CD8-positive, alpha-beta memory T cell (primary cell): ENCODE measurements at places on chromosomes 5 and 9.

GRCh38 chr5:163503106-163504078, 2.0 kb upstream of the MAT2B start:
- no peaks in the 10 kb centered on the region for H3K27me3 ChIP-seq
- H3K4me3 ChIP-seq = peak overlapping the region; percentile 61

- H3K4me3 ChIP-seq = no peak overlapping the region
- no peaks in the 10 kb centered on the region for H3K4me1 ChIP-seq
- H3K36me3 ChIP-seq = no peaks in the 10 kb centered on the region
- H3K27ac ChIP-seq = no peak overlapping the region
These were observed 106.5 kb upstream of the SIMC1 start for GRCh38 chr5:176131771-176132170.

GRCh38 chr5:98187945-98188344, 585.5 kb upstream of the RGMB start:
- no peaks in the 10 kb centered on the region for H3K36me3 ChIP-seq
- H3K27me3 ChIP-seq = no peaks in the 10 kb centered on the region
- no peak overlapping the region for H3K27ac ChIP-seq
- DNase-seq = no peak
- no peak overlapping the region for H3K4me3 ChIP-seq
- H3K4me1 ChIP-seq = no peaks in the 10 kb centered on the region

GRCh38 chr5:177234841-177235240, 68.7 kb downstream of the RAB24 start:
- DNase-seq = no peak
- no peak overlapping the region for H3K27ac ChIP-seq
- no peak overlapping the region for H3K4me3 ChIP-seq
- no peaks in the 10 kb centered on the region for H3K4me1 ChIP-seq
- no peaks in the 10 kb centered on the region for H3K27me3 ChIP-seq
